ENCODE measurements at places on chromosomes 16 and 17. TPM values are rescaled to one million over a fixed set of nuclear protein-coding genes. Genes with fewer than 3 reads are reported as not detected.

SULT1A4 gene
- total RNA-seq: 7.2 TPM

CTRB2 gene
- 10.0 TPM for total RNA-seq

KRT39 gene
- total RNA-seq: not detected

ACSM2B gene
- not detected for total RNA-seq

RTN4RL1 gene
- 3.7 TPM for total RNA-seq

NEUROD2 gene
- not detected for total RNA-seq

RAMP2 gene
- total RNA-seq: not detected

EXOC3L1 gene
- total RNA-seq: 0.30 TPM

TMEM235 gene
- total RNA-seq: not detected

SCNN1G gene
- total RNA-seq: not detected

KRTAP2-1 gene
- total RNA-seq: not detected
